ENCODE measurements at places on chromosomes 3 and 15.

GRCh38 chr3:68017069-68017468, 362.7 kb upstream of the SUCLG2 start:
- no peak for DNase-seq

DNA sequence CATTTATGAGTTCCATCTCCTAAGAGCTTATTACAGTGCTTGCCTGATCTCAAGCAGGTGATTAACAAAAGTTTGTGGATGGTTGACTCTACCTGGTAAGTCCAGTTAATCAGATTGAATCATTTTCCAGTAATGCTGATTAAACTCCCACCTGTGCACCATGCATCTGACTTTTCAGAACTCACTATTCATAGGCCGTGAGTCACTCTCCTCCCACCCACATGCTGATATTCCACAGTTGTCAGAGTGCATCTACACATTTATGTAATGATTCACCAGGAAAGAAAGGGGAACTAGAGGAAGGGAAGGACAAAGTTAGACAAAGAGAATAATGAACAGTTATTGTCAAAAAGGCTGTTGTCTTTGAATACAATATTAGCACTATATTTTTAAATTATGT, 106.2 kb upstream of the UBE3A start:
- DNase-seq: no peak

DNA sequence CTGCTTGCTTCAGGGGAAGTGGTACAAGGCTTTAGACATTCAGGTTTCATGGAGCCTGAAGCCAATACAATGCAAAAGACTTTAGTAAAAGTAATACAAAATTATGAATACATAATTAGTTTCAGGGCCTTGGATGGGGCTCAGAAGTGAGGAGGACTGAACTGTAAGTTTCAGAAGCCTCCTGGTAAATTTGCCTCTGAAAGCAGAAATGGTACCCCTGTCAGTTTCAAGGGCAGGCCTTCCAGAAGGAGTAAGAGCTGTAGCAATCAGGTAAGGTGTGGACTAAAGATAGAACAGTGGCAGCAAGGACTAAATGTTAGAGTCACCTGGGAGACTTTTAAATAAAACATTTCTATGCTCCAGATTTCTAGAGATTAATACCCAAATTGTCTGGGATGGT, 402.5 kb upstream of the GOLIM4 start:
- no peak for DNase-seq

GRCh38 chr3:186538779-186539178, 5.4 kb downstream of the CRYGS start:
- no peak for DNase-seq

GRCh38 chr3:106022913-106023312, 154.1 kb upstream of the CBLB start:
- no peak for DNase-seq

- no peak for DNase-seq
Observed at GRCh38 chr3:134373271-134374104, 759 bp downstream of the AMOTL2 start.

DNA sequence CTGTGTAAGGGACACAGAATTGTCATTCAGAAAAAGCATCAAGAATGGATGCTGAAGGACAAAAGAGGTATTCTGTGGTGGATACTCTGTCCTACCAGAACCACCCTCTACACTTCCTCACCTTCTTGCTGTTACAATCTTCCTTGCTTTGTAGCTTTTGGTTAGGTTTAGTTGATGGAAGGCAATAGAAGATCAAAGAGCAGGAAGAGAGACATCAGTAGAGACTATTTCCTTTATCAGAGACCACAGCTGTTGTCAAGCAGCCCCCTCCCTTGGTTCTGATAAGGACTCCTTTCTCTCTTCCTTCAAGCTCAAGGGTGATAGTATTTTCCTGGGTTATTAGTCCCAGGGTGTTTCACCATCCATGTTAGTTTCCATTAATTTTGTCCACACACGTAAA, 84.7 kb upstream of the ALCAM start:
- no peak for DNase-seq

GRCh38 chr3:85342915-85343314, 384.1 kb downstream of the CADM2 start:
- no peak for DNase-seq

DNA sequence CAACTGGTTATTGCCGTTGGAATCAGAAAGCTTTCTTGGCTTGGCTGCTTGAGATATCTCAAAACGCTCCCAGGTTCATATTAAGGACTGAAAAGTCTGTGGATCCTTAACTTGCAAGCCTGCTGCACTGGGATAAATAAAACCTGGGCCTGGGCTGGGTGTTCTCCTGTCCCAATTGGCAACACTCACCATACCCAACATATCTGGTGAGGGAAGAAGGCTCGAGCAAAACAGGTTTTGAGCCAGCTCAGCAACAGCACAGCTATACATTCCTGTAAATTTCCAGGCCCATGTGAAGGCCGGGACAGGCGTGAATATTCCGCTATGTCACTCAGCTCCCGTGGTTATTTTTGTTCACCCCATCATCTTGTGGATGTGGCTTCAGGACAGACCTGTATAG, 169.0 kb upstream of the BCL6 start:
- no peak for DNase-seq

DNA sequence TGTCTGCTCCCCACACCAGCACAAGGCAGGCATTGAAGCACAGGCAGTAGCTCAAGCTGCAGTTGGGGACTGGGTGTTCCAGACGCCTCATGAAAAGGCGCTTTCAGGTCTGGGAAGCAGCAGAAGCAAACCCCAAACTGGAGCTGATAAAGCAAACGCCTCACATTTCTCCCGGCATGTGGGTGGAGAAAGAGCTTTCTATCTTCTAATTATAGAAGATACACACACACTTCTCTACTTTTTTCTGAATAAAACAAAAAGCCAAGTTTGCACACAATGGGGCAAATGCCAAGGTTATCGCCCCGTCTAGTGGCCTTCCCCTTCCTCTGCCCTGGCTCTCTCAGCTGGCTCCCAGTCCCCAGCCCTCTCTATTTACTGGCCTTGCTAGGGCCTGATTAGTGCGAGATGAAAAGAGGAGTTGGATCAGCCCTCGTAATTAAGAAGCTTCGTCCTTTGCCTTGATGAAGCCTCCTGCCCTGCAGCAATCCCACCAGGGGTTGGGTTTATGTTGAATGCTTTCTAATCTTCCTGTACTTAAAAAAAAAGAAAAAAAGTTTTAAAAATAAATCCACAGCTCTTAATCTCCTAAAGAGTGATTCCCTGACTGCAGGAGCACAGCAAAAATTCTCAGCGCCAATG, 120.2 kb downstream of the MEGF11 start:
- no peak for DNase-seq

DNA sequence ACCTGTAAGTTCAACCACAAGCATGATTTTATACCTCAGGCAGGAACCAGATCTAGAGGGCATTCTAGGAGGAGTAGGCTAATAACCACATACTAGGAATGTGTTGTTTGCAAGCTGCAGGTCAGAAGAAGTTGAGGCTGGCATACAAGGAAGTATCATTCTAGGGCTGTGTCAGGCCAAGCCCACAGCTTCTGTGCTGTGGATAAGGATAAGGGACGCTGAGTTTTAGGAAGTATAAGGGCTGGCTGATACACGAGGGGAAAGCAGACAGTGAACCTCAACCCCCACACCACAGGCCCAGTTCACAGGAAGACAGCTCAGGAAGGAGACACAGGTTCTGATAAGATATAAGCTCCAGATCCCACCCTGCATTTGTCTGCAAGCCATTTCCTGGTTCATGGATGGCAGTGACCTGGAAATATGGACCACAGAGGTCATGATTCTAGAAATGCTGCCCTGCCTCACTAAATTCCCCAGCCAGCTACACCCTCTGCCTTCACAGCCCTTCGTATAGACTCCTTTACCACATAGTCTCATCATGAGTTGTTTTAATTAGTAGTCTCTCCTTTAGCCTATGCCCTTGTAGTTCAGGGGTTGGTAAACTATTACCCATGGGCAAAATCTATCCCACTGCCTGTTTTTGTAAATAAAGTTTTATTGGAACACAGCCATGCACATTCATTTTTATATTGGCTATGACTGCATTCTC, 260.7 kb downstream of the OPA1 start:
- DNase-seq: no peak

- no peak for DNase-seq
Observed at GRCh38 chr3:52891615-52892081, 5.7 kb downstream of the STIMATE start.

- DNase-seq: no peak
Observed at GRCh38 chr15:41843571-41843970, 4.9 kb downstream of the PLA2G4B start.

GRCh38 chr15:67077641-67078215, 12.3 kb downstream of the SMAD3 start:
- no peak for DNase-seq

GRCh38 chr3:114214542-114215341, 22.6 kb downstream of the ZNF80 start:
- DNase-seq: peak; percentile 25

GRCh38 chr3:138329127-138329983, at the start of gene NME9:
TSS of gene NME9 (minus strand) at chr3:138329851. CDS start at chr3:138329335, 516 bp downstream.
- DNase-seq: peak; percentile 81
